ENCODE measurements at places on chromosomes 2 and 18.

DNA sequence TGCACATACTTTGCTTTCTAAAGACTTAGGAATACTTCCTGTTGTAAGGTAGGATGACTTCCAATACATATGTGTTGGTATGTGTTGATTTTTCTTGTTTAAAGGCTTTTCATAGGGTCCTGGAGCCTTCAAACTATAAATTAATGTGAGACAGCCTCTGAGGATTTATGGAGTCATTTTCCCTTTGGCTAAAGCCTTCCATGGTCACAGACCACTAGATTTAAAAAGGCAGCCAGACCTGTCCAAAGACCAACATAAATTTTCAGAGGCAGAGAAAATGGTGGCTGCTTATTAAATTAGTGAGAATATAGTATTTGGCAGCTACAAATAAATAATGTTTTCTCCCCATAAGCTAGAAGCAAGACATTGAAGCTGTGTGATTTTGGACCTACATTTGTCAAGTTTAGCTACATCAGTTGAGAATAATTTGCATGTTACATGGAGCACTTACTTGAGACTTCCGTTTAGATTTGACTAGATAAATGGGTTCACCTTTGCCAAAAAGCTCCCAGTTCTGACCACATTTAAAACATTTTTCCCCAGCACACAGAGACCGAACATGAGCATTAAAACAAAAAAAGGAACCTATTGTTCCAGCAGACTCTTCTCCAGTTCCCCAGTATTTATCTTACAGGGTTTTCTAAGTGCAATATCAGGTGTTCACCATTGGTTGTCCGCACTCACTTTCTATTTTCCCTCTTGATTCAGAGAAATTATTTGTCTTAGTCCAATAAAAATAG, 402.9 kb downstream of the PARD3B start:
- no peak for DNase-seq

GRCh38 chr18:45829855-45830254, 4.4 kb downstream of the SIGLEC15 start:
- DNase-seq = no peak

DNA sequence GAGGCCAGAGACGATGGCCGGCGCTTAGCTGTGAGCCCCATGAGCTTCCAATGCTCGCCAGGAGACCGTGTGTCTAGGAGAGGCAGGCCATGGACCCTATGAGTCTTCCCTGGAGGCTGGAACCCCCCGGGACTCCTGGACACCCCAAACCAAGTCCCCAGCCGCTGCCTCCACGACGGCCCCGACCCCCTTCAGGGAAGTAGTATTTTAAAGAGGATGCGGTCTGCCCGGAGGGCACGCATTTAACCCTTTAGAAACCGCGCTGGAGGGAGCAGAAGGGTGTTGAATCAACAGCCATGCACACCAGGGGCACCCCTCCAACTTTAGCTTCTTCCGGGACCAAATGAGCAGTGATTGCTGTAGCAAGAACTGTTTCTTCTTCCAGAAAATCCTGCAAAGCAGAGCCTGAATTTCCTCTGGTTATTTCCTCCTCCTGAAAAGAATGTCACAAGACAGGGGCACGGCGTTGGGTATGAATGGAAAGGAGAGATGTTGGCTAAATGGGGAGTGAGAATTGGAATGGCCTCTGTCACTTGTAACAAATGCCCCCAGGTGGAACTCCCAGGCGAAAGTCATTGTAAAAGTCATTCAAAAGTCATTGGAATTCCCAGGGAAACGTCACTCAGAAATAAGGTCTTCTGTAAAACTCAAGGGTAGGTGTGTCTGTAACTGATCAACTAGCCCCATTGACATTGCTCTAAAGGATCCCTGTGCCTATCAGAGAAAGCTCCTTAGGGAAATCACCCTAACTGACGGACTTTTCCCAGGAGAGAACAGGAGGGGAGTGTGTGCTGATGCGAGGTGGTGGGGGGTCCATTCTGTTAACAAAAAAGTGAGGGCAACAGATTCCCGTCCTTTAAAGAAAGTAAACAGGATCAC, 5.8 kb upstream of the GBX2 start:
- no peak for DNase-seq

GRCh38 chr2:231409776-231410175, 14.3 kb downstream of the B3GNT7 start:
- no peak for DNase-seq

DNA sequence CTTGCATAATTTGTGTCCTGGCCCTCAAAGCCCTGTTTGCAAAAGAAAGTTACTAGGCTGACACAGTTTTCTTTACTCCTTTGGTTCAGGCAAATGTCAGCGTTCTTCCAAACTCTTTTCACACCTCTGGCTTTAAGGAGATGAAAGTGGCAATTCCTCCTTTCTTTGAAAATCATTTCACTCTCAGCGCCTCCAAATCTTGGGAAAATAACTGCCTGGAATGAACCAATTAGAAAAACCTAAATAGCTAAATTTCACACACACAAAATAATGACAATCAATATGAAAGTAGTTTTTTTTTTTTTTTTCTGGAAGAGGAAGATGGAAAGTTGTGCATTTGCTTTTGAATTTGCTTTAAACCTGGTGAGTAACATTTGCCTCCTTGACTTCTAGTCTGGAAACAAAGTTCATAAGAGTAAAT, 1.7 kb downstream of the MEIS1 start:
- DNase-seq = no peak

DNA sequence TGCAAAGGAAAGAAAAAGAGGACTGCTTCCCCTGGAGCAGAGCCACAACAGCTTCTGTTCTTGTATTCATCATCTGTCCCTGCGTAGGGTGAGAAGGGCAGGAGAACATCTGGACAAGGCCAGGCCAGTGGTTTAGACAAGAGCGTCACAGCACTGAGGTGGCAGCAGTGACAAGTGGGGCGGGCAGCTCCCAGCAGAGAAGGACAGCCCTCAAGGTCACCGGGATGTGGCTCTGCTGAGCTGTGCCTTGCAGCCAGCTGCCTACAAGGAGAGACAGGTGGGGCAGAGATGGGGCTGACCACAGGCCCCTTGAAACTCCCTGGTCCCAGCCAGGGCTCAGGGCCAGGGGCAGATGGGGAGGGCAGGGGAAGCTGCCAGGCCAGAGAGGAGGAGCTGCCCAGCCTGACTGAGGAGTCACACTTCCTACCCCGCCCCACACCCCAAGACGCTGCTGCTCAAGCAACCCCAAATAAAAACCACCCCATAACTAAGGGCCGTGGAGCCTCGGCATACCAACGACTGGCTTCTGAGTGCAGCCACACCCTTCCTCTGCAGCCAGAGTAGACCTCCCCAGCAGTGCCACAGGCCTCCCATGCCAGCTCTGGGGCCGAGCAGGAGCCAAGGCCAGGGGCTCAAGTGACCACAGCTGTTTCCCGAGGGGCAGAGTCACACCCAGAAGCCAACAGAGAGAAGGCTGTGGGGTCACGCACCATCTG, 5.4 kb downstream of the RAB11FIP5 start:
- DNase-seq = no peak

GRCh38 chr2:176338395-176338794, 69.2 kb downstream of the MTX2 start:
- DNase-seq = no peak

DNA sequence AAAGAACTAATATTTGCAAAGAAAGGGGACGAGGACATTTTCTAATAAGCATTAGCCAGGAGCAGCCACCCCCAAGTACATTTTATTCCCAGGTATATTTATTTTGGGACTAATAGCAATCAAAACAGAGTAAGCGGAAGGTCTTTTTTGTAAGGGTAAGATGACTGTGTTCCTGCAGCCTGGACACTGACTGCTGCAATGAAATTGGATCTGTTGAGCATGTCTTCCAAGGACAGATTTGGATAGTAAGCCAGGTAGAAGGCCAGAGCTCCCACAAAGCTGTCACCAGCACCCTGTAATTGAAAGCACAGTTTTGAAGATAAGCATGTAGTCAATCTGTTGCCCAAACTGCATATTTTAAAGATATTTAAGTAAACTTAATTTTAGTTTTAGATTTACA, 10.0 kb downstream of the MRPL33 start:
- DNase-seq = no peak

Data from T-helper 9 cell (primary cell).